ENCODE measurements at places on chromosomes 7 and 10. TPM values are rescaled to one million over a fixed set of nuclear protein-coding genes. Genes with fewer than 3 reads are reported as not detected.
A peak's percentile ranks its signal among the peaks of the same experiment; 100 is the strongest.

DNA sequence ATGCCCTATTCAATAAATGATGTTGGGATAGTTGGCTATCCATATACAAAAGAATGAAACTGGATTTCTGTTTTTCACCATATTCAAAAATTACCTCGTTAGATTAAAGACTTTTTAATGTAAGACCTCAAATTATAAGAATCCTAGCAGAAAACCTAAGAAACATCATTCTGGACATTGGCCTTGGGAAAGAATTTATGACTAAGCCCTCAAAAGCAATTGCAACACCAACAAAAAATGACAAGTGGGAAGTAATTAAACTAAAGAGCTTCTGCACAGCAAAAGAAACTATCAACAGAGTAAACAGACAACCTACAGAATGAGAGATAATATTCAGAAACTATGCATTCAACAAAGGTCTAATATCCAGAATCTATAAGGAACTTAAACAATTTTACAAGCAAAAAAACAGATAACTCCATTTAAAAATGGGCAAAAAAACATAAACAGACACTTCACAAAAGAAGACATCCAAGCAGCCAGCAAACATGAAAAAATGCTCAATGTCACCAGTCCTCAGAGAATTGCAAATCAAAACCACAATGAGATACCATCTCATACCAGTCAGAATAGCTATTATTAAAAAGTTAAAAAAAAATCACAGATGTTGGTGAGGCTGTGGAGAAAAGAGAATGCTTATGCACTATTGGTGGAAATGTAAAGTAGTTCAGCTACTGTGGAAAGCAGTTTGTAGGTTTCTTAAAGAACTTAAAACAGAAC lies 309.8 kb downstream of the AHR start:
- DNase-seq = peak; percentile 79

DNA sequence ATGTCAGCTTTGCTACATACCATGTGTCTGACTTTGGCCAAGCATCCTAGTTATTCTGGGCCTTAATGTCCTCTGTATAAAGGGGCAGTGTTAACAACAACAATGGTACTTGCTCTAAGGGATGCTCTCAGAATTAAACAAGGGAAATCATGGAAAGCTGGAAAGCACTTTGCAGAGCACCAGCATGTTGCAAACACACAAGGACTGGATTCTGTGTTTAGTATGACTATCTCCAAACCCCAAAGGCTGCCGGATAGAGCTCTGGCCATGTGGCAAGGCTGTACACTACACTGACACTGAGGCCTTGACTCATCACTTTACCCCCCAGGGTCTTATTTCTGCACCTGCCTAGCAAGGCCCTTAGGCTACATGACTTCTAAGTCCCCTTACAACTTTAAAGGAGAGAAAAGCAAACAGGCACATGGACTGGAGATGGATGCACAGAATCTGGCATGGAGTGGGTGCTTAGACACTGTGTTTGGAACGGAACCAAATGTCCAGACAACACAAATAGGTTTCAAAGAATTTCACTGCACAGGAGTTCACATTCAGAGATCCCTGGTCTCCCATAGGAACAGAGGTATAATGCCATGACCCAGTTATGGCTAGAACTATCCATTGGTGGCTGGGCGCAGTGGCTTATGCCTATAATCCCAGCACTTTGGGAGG lies 74.6 kb downstream of the FAM13C start:
- DNase-seq = no peak

DNA sequence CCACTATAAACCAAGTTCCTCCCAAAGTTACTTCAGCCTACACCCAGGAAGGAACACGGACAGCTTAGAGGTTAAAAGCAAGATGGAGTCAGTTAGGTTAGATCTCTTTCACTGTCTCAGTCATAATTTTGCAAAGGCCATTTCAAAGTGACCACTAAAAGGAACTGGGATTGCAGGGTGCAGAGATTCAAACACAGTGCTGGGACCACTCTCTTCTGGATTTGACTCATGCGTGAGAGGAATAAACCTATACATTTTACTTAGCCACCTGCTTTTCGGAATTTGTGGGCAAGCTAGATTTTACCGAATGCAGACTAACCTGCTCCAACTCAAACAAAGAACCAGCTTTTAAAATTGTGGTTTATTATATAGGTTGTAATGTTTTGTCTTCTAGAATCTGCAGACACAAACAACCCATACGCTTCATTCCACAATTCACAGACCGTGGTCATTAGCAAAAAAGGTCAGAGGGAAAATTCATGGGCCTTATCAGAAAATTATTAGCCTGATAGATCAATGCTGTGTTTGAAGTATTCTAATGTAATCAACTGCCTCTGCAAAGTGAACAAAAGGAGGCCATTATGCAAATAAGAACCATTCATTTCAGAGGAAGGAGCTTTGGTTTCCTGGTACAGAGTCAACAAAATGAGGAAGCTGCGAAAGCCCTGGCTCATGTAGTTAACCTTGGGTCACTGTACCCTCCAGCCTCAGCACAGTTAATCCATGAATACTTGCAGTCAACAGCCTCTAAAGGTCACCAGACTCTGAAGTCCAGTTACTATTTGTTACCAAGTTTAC lies 342.7 kb upstream of the KLF6 start:
- DNase-seq = no peak

- DNase-seq = no peak
Measured at GRCh38 chr10:30816159-30816819, 186.7 kb upstream of the LYZL2 start.

- peak; percentile 85 for DNase-seq
Measured at GRCh38 chr10:124106241-124106879, 13.0 kb upstream of the CHST15 start.

DNA sequence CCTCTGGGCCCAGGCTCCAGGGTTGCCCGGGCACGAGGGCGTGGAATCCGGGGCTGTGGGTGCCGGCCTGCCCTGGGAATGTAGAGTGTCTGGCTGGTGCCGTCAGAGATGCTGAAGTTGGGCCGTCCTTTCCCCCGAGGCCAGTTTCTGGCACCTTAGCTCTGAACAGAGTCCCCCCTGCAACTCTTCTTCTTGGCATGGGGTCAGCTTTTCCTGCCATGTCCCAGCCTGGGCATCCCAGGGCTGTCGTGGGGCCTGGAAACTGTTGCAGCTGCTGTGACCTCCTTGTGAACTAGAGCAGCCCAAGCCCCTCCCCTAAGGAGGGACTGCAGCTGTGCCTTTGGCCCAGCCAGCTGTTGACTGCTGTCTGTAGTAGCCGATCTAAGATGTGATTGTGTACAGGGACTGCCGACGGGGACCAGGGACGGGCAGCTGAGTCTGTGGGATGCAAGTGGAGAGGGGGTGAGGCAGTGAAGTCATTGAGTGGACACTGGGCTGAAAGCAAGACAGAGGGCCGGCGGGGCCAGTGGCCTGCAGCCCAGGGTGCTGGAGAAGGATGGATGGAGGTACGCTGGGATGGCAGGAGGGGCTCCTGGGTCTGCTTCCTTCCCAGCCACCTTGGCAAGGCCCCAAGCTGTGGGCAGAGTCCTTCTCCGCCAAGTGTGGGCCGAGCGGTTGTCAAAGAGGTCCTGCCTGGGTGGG lies 35.8 kb downstream of the GBX1 start:
- DNase-seq = peak; percentile 28

GRCh38 chr10:14327527-14327926 lies 3.2 kb downstream of the FRMD4A start:
- DNase-seq = no peak

DNA sequence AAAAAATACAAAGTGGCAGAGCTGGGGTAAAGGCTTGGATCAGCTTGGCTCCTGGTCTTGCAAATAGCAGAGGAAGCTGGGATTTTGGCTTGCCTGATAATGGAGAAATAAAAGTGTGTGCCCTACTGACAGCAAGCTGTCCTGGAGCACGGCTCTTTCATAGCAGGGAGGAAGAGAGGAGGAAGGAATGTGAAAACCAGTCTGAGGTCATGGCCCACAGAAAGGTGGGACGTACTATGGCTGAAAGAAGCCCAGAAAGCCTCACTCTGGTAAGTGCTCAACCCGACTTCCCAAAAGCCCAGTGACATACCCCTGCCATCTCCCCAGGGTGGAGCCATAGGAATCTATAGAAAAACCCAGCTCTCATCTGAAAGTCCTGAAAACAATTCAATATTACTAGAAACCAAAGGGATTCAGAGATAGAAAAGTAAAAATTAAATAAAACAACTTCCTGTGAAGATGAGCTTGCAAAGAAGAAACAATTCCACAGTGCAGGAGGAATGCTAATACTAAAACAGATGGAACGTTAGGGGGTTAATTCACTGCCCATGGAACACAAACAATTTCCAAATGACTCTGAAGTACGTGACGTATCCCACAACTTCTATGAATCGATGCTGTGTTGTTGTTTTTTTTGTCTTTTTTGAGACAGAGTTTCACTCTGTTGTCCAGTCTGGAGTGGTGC lies 246.7 kb upstream of the PTN start:
- peak; percentile 54 for DNase-seq

- peak; percentile 81 for DNase-seq
Measured at GRCh38 chr10:132774902-132775863, 10.8 kb downstream of the NKX6-2 start.

DNA sequence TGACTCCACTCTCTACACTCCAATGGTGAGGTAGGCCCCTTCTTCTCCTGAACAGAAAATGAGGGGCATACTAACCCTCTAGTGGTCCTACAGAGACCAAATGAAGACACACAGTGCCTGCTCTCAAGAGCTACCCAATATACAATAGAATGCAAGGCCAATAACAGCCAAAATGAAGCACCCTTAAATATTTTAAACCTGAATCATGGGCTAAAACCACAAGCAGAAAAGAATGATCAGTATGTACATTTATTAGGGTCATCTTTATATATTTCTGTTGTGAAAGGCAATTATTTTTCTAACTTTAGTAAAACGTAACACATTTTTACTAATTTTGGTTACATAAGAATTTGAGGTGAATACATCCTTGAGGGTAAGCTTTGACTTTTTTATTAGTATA lies 49.9 kb upstream of the COL1A2 start:
- peak; percentile 76 for DNase-seq

- DNase-seq = no peak
Measured at GRCh38 chr10:48400850-48401220, 94.4 kb downstream of the MAPK8 start.

DNA sequence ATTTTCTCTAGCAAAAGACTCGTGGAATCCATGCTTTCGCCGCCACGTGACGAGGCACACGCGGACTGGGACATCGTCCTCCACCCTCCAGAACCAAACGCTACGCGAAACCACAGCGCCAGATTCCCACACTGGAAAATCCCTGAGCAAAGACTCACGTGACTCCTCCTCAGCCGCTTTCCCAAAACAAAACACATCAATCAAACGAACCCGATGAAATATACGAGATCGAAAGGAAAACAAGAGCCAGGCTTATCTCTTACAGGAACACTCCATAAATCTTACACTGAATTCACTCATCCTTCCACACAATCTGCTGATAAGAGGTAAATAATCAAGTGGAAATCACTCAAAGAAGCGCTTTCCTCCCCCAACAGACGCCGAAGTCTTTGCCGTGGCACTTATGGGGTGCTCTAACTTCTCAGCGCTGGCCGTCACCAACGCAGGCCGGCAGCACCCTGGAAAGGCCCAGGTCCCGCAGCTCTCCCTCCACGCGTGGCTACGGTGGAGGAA lies 23.8 kb downstream of the DIP2C start:
- DNase-seq = no peak

- DNase-seq = peak; percentile 88
Measured at GRCh38 chr10:47164126-47164799, 135.7 kb upstream of the GDF10 start.

GRCh38 chr10:44013981-44014380 lies 365.3 kb upstream of the ZNF32 start:
- no peak for DNase-seq

- DNase-seq = no peak
Measured at GRCh38 chr10:65710306-65710705, 1215.5 kb upstream of the LRRTM3 start.

- peak; percentile 88 for DNase-seq
Measured at GRCh38 chr10:79098596-79099015, 29.8 kb downstream of the ZMIZ1 start.

DNA sequence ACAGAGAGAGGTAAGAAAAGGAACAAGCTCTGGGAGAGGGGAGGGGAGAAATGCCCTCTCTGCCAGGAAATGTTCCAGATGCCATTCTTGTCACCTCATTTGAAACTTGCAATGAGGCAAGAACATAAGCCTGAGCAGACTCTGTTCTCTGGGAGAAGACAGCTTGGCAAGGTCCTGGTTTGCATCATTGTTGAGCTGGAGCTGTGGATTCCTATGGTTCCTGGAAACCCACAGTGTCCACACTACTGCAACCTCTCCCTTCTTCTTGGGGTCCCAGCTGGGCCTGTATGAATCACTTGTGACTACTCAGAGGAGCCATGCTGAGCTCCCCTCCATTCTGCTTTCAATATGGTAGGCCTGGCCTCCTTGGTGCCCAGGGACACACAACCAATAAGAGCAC lies 60.8 kb upstream of the HECTD2 start:
- DNase-seq = peak; percentile 89

DNA sequence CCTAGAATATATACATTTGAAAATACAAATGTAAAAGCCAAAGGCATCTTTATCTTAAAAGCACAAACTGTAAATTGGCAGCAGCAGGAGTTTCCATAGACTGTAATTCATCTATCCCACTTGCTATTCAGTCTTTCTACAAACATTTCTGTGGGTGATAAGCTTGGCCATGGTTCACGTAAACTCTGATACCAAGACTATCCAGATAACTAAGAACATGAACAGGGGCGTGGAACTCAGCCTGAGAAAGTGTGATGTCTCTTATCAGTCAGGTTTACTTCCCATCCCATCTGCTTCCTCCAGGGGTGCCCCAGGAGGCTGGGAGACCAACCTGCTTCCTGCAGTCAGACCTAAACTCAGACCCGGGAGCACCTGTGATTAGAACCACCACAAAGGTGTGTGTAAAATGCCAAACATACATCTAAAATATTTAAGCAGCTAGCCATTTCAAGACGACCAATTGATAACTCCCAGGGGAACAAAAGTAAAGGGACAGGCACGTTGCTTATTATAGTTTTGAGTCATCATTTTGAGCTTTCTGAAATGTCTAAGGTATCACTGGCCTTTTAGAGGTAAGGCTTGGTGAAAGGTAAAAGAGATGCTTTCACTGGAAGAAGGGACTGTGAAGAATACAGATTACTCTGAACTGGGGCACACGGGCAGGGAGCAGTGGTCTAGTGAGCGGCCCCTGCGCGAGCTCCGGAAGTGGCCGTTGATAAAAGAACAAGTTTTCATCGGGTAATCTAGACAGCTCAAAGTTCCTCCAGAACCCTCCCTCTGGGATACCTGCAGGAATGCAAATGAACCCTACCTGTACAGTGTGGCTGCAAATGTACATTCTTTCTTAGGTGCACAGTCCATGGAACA lies 51.5 kb downstream of the RSU1 start:
- no peak for DNase-seq

- DNase-seq = no peak
Measured at GRCh38 chr10:58094985-58095718, 172.5 kb downstream of the IPMK start.

Gene SFTPA1
- total RNA-seq = not detected

Gene CUX1
- 38.1 TPM for total RNA-seq

Gene FAM25C
- not detected for total RNA-seq

Gene STEAP1
- 69.9 TPM for total RNA-seq

All from fibroblast of lung (primary cell).